Activated CD4-positive, CD25-positive, alpha-beta regulatory T cell treated with anti-CD3 and anti-CD28 coated beads, Interleukin-2, amount 50 U/mL, for 24 hours (primary cell): ENCODE measurements at places on chromosomes 2 and 18.

DNA sequence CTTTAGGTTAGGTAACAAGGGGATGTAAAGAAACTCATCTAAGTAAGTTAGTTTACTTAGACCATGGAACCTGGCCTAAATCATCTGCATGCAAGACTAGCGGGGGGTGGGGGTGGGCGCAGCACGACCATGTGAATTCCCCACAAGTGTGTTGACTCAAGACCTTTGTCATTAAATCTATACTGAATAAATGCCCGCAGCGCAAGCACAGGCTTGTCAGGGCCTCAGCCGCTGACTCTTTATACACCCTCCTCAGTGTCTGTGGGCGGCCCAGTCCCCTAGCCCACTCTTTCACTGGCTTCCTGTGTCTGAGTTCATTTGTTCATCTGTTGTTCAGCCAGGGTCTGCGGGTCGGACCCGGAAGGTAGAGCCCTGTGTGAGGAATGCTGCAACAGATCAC, 17.8 kb downstream of the MAP3K2 start:
- no peak for ATAC-seq

DNA sequence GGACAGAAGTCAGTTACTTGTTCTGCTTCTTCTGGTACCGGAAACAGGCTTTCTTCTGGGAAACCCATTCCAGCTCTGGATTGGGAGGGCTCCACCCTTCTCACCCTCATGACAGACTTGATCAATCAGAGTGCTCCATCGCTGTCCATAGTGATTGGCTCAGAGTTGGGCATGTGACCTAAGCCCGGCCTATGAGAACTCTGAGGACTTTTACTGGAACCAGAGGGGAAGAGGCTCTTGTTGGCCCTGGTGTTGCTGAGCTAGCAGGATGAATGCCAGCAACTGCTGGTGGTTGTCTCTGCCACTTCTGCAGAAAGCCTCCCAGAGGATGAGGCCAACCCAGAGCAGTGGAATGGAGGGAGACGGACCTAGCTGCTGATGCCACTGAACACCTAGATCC, 33.3 kb downstream of the TMEM37 start:
- ATAC-seq = no peak

DNA sequence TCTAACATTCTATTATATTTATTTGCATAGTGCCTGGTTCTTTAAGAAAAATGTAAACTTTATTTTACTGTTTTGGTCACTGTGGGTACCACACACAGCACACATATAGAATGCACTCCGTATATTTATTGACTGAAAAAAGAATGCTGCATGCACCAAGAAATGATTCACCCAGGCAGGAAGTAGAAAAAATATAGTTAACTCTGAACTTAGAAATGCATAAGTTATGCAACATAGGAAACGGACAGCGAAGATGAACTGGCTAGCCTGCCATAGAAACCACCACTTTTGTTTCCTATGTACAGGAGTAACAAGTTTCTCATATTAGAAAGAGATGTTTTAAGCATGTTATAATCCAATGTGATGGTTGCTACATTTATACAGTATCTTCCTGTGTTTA, 635.8 kb downstream of the DSC3 start:
- no peak for ATAC-seq

GRCh38 chr18:58341916-58342315, 287.0 kb downstream of the ALPK2 start:
- no peak for ATAC-seq

GRCh38 chr2:28751956-28752630, 463 bp downstream of the PPP1CB start:
- peak; percentile 19 for ATAC-seq
